Pancreas (tissue), 10 donors: ENCODE measurements at places on chromosomes 1 and 21. TPM values are rescaled to one million over a fixed set of nuclear protein-coding genes. Genes with fewer than 3 reads are reported as not detected.

- H3K36me3 ChIP-seq: peaks cover 2% of the 10 kb centered on the region
- no peak overlapping the region for H3K4me3 ChIP-seq
- H3K27me3 ChIP-seq: no peaks in the 10 kb centered on the region
- H3K27ac ChIP-seq: no peak overlapping the region
- DNase-seq: no peak
These were observed 8.5 kb downstream of the SSR2 start for GRCh38 chr1:156012051-156012817.

GRCh38 chr1:10644307-10645128 lies 151.9 kb downstream of the CASZ1 start:
- H3K27ac ChIP-seq: no peak overlapping the region
- no peaks in the 10 kb centered on the region for H3K27me3 ChIP-seq

GRCh38 chr1:216422821-216423520 lies at the start of gene USH2A:
TSS of gene USH2A (minus strand) at chr1:216423448. CDS start at chr1:216422336, 1,112 bp downstream.
- H3K36me3 ChIP-seq: no peaks in the 10 kb centered on the region
- no peak within 1 kb of the TSS for H3K4me3 ChIP-seq
- DNase-seq: peak; percentile 27
- H3K4me1 ChIP-seq: peaks cover 7% of the 10 kb centered on the region
- H3K27me3 ChIP-seq: no peaks in the 10 kb centered on the region

KCNN3 gene
- total RNA-seq: 0.31 TPM

TMEM79 gene
- total RNA-seq: 0.95 TPM

ANKRD35 gene
- 0.09 TPM for total RNA-seq

TTC24 gene
- total RNA-seq: not detected
